ENCODE measurements at places on chromosomes 3 and 15.

GRCh38 chr3:155859859-155860258 lies 5.6 kb upstream of the SLC33A1 start:
- DNase-seq, result no peak

GRCh38 chr15:40098489-40099261 lies 10.0 kb downstream of the BMF start:
- no peak for DNase-seq

DNA sequence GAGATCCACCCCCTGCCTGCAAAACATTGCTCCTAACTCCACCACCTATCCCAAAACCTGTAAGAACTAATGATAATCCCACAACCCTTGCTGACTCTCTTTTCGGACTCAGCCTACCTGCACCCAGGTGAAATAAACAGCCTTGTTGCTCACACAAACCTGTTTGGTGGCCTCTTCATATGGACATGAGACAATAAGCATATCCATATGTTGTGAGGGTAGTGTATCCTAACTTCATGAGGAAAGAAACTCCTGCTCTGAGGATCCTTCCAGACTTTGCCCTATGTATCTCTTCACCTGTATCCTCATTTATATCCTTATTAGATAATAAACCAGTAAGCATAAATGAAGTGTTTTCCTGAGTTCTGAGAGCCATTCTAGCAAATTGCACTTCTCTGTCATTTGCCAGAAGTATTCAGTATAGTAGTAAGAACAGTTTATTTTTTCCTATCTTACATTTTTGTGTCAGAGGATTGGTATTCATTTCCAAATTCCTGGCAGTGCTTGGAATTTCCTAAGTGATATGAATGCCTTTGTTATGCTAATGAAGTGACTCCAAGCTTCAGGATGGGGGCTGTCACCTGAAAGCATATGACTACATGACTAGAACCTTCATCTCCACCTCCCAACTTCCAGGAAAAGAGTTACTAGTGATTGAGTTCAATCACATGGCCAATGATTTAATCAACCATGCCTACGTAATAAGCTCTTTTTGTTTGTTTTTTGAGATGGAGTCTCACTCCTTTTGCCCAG lies 30.2 kb downstream of the TTBK2 start:
- no peak for DNase-seq

DNA sequence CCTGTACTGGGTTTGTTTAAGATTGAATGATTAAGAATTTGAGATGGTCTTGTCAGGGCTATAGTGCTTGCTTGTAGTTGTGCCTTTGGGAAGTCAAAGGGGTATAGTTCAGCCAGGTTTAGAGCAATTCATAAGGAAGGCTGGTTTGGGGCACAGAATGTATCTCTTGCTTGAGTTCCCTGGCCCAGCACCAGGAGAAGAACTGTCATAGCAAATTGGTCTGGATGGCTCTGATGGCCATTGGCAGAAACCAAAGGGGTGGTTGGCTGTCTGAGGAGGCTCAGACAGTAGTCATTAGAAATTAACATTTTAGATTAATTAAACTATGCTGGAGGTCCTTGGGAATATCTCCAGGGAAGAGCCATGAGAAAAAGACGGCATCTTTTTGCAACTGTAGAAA lies 25.4 kb upstream of the OTOL1 start:
- no peak for DNase-seq

- DNase-seq, result no peak
These were observed 3.0 kb upstream of the MAP1A start for GRCh38 chr15:43514241-43515057.

- DNase-seq, result no peak
These were observed 30.3 kb upstream of the SETD2 start for GRCh38 chr3:47193871-47194859.

GRCh38 chr3:64992530-64993285 lies 304.9 kb upstream of the ADAMTS9 start:
- DNase-seq, result no peak

DNA sequence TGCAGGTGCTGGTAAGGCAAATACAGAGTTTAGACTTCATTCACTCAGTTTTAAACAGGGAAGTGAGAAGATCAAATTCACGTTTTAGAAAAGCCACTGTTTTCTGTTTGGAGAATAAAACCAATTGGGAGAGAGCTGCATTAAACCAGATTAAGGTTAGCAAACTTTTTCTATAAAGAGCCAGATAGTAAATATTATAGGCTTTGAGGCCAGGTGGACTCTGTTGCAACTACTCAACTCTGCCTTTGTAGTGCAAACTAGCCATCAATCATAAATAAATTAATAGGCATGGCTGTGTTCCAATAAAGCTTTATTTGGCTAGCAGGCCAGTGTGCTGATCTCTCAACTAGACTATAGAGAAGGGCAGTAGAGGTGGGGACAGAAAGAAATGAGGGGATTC lies 33.5 kb downstream of the SUCLG2 start:
- no peak for DNase-seq

- no peak for DNase-seq
These were observed 29.0 kb downstream of the MFN1 start for GRCh38 chr3:179376474-179376873.

DNA sequence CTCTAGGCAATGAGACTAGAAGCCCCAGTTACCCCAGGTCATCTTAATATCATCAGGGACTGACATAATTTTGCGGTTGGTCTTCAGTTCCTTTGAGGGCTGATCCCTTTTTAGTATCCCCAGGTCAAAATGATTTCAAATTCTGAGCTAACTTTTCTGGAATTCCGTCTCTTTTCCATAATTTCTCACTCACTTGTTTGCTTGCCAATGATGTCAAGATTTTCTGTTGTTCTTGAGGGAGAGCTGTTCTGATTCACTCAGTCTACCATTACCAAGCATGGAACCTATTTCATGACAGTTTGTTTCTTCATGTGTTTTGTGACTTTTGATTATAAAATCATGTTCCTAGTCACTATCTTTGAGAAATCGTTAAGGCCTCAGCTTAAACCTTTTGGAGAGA lies 190.5 kb upstream of the LYSMD4 start:
- no peak for DNase-seq

DNA sequence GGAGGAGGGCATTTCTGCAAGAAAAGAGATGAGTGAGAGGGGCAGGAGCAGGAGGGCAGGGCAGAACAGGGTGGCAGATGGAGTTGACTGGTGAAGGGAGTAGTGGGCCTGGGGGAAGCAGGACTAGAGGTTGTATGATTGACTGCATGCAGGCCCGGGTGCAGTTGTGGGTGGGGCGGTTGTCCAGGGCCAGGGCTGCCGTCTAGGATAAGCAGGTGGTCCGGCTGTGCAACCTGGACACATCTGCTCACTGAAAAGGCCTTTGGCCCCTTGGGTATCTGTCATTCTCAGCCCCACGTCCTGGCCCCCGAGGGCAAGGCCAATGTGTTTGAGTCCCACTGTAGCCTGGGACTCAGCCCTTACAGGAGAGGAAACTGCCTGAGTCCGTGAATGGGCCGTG lies 25.4 kb downstream of the ALS2CL start:
- no peak for DNase-seq

- DNase-seq, result no peak
These were observed 605 bp upstream of the RASL12 start for GRCh38 chr15:65068403-65068788.

GRCh38 chr3:126937973-126938372 lies 44.9 kb upstream of the PLXNA1 start:
- DNase-seq, result no peak

GRCh38 chr3:193346259-193346658 lies 32.3 kb downstream of the ATP13A5 start:
- no peak for DNase-seq

- DNase-seq, result no peak
These were observed 141.0 kb upstream of the MYRIP start for GRCh38 chr3:39668420-39668819.

All from T-helper 17 cell (primary cell).